ENCODE measurements at places on chromosomes 12 and 14.

GRCh38 chr12:68521321-68521839 lies 89.3 kb upstream of the RAP1B start:
- H3K4me3 ChIP-seq: no peak overlapping the region
- peak overlapping the region; percentile 44 for H3K27ac ChIP-seq
- peaks cover 18% of the 10 kb centered on the region for H3K4me1 ChIP-seq

DNA sequence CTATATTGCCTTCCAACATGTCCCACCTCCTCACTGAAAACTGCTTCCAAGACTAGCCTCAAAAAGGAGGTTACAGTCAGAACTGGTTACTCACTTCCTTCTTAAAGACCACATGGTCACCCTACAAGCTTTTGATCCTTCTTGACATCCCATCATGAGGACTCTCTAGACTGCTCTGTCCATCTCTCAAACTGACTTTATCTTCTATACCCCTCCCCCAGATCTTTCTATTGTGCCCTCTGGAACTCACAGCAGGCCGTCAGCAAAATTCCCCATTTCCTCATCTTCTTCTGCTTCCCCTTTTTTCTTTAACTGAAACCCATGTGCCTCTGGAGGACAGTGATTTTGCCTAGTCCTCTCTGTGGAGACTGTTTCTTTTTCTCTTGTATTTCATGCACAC lies 18.1 kb upstream of the IGF1 start:
- no peak overlapping the region for H3K27ac ChIP-seq
- peaks cover 3% of the 10 kb centered on the region for H3K36me3 ChIP-seq
- no peaks in the 10 kb centered on the region for H3K27me3 ChIP-seq
- DNase-seq: no peak
- no peak overlapping the region for H3K4me3 ChIP-seq

DNA sequence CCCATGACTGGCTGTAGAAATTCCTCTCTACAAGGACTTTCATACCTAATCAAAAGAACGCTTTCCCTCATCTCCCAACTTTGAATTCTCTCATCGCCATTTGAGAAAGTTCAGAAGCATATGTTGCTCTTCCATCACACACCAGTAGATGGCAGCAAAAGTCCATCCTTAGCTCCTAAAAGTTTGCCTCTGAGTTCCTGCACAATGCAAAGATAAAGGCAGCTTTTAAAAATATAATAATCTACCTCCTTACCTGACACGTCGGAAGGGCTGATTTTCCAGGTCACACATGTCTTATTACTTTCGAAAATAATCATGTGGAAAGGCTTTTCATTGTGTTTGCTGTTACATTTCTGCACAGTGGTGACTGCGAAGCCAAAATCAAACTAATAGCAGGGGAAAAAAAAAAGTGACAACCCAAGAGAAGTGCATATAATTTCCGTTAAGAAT lies 456.7 kb upstream of the SEL1L start:
- peaks cover 15% of the 10 kb centered on the region for H3K4me1 ChIP-seq
- no peak overlapping the region for H3K4me3 ChIP-seq
- no peak overlapping the region for H3K27ac ChIP-seq
- H3K36me3 ChIP-seq: no peaks in the 10 kb centered on the region
- no peaks in the 10 kb centered on the region for H3K27me3 ChIP-seq

GRCh38 chr12:117097159-117097558 lies 2.1 kb downstream of the TESC start:
- peaks cover 93% of the 10 kb centered on the region for H3K27me3 ChIP-seq
- H3K36me3 ChIP-seq: no peaks in the 10 kb centered on the region
- DNase-seq: no peak
- H3K27ac ChIP-seq: no peak overlapping the region

DNA sequence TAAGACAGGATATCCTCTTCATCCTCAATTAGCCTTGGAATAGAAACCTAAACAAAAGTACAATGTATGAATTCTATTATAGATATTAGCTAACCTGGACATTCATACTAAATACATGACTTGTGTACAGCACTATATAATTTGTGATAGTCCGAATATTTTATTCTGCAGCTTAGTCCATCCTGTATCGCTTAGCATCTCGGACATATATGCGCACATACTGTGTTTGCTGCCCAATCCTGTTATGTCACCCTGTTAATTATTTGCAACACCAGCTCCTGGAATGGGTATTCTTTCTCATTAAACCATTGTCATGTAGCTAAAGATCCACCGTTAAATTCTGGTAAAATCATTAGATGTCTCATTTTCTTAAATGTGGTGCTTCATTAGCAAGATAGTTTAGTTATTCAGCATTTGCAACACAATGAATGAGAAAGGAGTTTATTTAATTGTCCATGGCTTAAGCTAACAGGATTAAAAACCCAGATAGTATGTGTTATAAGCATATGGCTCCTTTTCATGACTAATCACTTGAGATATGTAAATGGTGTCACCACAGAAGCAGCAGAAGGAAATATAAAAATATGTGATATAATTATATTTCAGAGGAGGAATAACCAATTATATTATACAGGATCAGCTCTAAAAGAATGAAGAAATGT lies 156.0 kb upstream of the ARHGAP5 start:
- no peak overlapping the region for H3K27ac ChIP-seq
- no peaks in the 10 kb centered on the region for H3K27me3 ChIP-seq
- H3K4me3 ChIP-seq: no peak overlapping the region
- no peaks in the 10 kb centered on the region for H3K36me3 ChIP-seq
